ENCODE measurements at places on chromosomes 4 and X.

DNA sequence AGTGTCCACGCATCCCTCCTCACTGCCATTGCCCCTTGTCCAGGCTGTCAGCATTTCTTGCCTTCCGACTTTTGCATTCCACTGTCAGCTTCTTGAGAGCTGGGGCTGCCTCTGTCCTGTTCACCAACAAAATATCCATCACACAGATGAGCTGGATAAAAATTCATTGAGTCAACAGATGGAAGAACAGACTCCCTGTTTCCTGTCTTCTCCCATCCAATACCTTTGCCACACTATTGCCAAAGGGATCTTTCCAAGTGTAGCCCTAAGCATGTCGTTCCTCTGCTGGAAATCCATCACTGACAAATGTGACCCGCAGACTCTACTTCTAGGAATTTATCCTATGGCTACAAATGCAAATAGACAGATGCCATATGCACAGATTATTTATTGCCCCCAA is 78.0 kb upstream of the PJA1 start:
- no peak for DNase-seq

- no peak for DNase-seq
Observed at GRCh38 chr4:76658231-76659102, 223.4 kb downstream of the SHROOM3 start.

GRCh38 chr4:145418739-145419138 is 62.9 kb upstream of the SMAD1 start:
- no peak for DNase-seq

DNA sequence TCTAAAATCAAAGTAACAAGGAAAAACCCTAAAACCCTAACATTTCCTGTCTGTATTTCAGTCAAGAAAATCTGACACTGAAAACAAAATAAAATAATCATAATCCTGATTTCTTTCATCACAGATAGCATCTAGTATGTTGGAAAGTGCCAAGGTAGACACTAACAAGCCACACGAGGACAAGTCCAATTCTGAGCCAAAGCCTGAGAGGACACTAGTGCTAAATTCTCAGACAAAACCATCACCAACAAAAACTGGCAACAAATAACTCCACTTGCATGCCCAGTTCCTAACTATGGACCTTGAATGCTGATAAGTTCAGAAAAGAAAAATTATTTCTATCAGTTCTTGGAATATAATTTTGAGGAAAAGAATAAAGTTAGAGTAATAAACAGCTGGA is 113.7 kb downstream of the MANBA start:
- DNase-seq = no peak

DNA sequence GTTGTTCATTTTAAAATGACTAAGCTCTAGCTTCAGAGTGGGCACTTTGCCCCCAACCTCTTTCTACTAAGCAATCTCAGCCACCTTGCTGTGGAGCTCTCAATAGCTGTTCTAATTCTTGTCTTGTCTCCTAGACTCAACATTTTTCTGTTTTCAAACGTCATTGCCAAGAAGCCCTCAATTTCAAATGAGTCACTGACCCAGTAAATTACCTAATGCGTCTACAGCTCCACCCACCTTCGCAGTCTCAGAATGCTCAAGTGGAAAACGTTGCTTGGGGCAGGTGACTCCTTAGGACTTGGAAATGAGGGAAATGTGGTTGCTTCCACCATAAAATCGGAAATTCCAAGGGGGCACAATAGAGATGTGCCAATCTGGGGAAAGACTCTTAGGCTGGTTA is 59.0 kb downstream of the ING2 start:
- no peak for DNase-seq

- no peak for DNase-seq
Observed at GRCh38 chr4:34293459-34293858, 1950.9 kb downstream of the ARAP2 start.

DNA sequence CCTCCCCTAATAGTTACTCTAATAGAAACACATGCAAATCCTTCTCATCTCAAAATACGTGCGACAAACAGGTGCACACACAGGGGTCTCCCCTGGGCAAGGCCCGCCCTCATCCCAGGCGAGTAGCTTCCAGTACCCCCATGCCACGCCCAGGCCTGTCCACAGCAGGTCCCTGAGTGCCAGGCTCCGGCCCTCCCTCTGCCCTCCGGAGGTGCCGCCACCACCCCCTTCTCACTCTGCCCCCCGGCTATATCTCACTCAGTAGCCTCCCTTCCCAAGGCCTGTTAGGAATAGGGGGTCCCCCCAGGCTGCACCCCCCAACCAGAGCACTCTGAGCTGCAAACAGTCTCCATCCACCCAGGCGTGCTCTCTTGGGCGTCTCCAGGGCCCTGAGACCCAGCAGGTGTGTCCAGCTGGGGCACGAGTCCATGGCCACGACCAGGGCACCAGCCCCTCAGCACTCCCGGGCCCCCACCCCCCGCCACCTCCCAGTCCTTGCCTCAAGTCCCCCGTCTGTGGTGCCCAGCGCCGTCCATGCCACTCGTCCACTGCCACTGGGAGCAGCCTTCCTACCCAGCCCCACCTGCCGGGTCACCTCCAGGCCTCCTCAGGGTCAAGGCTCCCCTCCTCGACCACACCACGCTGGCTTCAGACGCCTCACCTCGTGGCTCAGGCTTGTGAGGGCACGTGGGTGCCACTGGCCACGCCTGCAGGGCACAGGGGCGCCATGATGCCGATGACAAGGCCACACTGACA is 41.7 kb downstream of the FAM53A start:
- DNase-seq = no peak

GRCh38 chr4:158671665-158671914 is at the start of gene C4orf46:
Gene C4orf46 (minus strand): TSS chr4:158671887. CDS start chr4:158671801, 86 bp downstream.
- no peak for DNase-seq

- DNase-seq = no peak
Observed at GRCh38 chrX:133033010-133033409, 63.9 kb downstream of the USP26 start.

DNA sequence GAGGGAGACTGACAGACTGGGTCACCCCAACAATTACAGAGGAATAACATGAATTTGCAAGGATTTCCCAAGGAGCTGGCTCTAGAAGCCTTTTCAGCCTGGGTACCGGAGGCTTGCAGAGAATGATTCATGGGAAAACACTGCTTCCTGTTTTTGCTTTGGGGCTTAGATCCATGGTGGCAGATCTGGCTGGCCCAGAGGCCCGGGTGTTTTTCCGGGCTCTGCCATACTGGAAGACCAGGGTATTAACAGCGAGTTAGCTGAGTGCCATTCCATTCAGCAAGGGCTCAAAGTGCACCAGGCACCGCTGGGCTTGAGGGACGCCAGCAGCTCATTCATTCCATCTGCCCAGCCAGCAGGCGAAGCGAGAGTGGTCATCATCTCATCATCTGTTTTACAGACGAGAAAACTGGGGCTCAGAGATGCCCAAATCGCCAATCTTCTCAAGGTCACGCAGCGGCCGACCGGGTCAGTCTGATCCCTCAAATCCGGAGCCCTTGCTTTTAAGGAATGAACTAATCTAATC is 1.3 kb downstream of the WDR1 start:
- DNase-seq = peak; percentile 43

DNA sequence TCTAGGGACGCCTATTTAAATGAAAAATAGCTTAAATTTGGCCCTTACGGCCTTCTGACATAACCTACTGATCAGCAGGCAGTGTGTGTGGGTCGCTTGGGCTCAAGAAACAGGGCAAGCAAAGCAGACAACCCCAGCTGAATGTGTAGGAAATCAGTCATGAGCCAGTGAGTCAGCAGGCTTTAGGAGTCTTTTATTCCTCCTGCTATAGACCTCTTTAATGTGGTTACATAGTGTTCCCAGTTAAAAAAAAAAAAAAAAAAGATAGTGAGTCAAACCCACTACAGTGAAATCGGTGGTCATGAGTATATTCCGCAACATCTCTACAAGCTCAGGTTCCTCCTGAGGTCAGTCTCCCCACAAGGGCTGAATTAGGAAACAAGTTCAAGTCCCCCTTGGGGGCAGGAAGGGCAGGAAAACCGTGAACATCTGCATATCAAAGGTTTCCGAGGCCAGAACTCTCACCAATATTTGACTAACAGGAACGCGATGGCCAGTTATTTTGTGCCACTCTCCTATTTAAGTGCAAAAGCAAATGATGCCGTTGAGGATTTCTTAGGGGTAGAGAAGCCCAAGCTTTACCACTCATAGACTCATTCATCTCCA is 32.7 kb downstream of the ACSL1 start:
- peak; percentile 45 for DNase-seq

DNA sequence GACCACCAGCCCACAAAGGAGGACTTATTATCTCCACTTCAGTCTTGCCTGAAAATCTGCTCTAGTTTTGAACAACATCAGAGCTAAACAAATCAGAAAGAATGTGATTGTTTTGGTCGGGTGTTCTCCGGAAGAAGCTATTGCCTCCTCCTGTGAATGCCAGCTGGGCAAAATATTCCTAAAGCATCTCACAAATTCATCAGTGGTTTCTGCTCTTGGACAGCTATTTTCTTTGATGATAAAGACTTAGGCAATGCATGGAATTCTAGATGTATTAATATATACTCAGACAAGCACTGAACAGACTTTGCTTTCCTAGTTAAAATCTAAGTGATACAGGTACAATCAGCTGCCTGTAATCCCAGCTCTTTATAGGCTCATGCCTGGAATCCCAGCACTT is 71.8 kb downstream of the ASMT start:
- DNase-seq = no peak

- DNase-seq = no peak
Observed at GRCh38 chr4:74878323-74878722, 54.6 kb upstream of the PARM1 start.

Measured in CD4-positive, alpha-beta T cell treated with Interleukin-1 beta for 1 hour (primary cell).